Activated CD4-positive, alpha-beta T cell treated with anti-CD3 and anti-CD28 coated beads, Interleukin-2, amount 50 U/mL, for 24 hours (primary cell): ENCODE measurements at places on chromosomes 1 and 21.

GRCh38 chr1:33338048-33338439 lies 17.1 kb upstream of the A3GALT2 start:
- no peak for DNase-seq

GRCh38 chr1:167533851-167534300 lies 15.5 kb upstream of the CD247 start:
- DNase-seq: no peak

DNA sequence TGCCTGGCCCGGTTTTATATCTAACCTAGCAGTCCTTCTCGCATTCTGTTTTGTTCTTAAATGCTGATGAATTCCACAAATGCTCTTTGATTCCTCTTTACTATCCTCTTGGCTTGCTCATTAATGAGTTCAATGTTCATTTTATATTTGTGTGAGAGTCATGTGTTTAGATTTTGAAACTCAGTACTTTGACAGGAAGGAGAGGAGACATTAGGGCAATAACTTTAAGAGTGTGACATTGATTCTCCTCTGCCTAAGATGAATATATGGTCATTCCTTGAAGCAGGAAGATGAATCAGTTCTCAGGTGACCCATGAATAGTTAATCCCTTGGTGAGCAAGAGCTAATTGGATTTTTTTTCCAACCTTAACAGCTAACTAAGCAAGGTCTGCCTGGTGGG lies 84.1 kb downstream of the MRPS6 start:
- DNase-seq: no peak

- DNase-seq: no peak
Observed at GRCh38 chr1:43942411-43942810, 4.3 kb upstream of the IPO13 start.

- DNase-seq: peak; percentile 49
Observed at GRCh38 chr1:151196292-151196800, 2.0 kb upstream of the PIP5K1A start.

DNA sequence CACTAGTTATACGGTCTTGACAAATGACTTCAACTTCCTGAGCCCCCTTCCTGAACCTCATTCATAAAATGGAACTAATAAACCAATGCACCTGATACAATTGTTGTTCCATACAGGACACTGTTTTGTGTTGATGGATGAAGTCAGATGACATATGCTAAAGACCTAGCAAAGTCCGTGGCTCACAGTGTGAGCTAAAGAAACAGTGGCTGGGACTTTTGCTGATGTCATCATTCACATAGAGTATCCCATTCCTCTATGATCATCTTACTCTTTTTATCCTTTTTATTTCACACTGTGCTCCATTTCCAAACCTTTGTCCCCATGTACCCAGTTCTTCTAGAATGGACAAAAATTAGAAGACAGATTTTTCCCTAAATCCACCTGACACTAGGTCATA lies 83.7 kb upstream of the KAZN start:
- DNase-seq: no peak

DNA sequence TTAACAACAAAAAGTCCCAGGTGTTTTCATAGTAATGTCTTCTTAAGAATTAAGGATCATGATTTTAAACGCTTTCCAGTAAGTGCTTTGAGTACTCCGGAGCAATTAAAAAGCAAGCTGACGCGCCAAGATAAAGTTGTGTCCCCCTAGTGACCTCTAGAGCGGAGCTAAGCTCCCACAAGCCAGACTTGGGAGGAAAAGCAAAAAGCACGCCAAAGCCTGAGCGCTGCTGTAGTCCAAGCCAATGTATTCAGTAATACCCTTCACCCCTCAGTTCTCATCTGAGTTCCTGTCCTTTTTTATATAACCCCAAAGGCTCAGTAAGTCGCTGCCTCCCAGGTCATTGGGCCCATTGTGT lies 3.5 kb upstream of the SLC44A5 start:
- no peak for DNase-seq
